ENCODE measurements at places on chromosomes 11 and 22.
A peak's percentile ranks its signal among the peaks of the same experiment; 100 is the strongest.

DNA sequence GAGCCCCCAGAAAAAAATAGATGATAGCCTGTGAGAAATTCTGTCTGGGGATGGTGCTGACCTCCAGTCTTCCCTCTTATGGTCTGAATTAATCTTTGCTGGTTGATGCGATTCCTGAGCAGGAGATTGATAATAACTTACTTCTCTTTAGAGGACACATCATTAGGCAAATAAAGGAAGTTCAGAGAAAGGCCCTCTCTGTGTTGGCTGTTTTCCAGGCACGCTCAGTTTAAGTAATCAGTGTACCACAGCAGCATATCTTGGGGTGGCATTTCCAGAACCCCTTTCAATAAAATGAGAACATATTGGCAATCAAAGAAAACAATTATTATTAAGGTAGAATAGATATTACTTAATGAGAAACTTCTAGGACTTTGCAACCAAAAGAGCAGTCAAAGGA lies 1129.3 kb upstream of the RAG2 start:
- DNase-seq, result no peak

DNA sequence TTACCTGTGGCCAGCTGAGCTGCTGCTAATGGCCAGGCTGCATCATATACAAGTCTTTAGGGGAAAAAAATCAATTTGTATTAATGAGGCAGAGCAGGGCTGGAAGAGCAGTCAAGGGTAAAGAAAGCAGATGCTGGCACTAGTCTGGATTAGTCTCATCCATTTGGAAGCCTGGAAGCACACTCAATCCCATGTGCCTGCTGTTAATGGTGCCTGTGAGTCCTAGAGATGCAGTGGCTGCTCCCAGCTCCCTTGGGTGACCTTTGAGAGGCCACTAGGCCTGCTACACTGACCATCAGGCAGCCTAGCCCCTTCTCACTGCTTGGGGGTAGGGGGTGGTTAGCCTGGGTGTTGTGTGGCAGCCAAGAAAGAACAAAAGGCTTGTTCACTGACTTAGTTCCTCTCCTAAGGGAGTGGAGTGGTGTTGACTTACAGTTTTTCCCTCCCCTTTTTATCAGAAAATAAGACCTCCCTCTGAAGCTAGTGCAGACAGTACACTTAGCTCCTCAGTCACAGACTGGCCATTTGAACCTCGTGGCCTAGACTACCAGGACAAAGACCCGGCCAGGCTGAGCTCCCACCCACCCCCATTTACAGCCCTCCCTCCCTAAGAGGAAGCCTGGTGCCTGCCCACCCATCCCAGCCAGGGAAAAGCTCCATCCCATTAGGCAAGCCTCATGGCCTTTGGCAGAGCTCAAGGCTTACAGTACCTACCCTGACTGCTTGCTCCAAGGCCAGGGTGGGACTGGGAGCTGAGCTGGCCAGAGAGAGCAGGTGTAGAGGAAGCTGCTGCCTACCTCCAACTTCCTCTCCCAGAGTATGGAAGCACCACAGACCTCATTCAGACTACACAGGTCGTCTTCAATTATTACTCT lies 7.8 kb downstream of the PIK3IP1 start:
- DNase-seq, result no peak

- DNase-seq, result no peak
Observed at GRCh38 chr11:60447846-60448245, 7.8 kb upstream of the MS4A1 start.

- DNase-seq, result no peak
Observed at GRCh38 chr11:103530257-103530656, 421.0 kb downstream of the DYNC2H1 start.

DNA sequence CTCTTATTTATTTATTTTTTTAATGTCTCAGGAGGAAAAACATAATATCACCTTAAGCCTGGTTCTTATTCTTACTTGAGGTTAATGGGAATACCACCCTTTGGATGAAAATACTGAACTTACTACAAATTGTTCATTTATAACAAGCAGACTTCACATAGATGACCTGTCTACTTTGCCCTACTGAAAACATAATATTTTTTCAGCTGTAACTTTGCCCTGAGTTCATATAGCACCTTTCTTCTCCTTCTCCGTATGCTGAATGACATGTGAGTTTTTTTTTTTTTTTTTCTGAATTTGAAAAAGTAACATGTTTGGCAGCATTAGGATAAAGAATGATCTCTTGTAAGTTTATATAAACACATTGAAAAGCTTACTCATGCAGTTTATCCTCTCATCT lies 186.8 kb downstream of the TMEM135 start:
- DNase-seq, result no peak

GRCh38 chr11:14424096-14424495 lies 65.1 kb upstream of the RRAS2 start:
- no peak for DNase-seq

DNA sequence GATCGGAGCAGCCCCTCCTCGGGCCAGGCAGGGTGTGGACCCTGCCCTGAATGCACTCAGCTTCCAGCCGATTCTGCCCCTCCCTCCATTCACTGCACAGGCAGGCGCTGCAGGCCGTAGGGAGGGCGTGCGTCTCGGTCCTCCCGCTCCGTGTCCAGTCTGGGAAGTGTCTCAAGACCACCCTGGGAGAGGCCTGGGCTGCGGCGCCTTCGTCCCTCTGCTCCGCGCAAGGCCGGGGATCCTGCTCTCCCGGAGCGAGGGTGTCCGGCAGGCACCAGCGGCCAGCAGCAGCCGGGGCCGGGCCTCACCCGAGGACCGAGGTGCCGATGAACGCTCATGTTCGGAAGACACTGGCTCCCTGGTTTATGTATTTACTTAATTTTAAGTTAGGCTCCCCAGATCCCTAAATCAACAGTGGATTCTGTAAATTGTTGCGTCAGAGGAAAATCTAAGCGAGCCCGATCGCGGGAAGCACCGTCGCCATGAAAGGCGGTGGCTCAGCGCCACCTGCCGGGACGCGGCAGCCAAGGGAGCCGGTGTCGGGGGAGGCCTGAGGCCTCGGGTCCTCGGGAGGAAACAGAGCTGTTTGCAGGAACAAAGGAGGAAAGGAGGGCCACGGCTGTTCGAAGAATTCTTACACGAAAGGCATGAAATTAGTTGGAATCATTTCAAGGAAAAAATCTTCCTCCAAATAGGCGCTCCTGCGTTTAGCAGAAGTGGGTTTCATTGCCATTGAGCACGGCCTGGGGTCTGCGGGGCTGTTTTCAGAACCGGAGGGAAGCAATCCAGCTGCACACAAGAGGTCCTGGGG lies 195.3 kb downstream of the BRD1 start:
- peak; percentile 64 for DNase-seq

GRCh38 chr11:111913997-111914396 lies 1.5 kb downstream of the HSPB2 start:
- no peak for DNase-seq

DNA sequence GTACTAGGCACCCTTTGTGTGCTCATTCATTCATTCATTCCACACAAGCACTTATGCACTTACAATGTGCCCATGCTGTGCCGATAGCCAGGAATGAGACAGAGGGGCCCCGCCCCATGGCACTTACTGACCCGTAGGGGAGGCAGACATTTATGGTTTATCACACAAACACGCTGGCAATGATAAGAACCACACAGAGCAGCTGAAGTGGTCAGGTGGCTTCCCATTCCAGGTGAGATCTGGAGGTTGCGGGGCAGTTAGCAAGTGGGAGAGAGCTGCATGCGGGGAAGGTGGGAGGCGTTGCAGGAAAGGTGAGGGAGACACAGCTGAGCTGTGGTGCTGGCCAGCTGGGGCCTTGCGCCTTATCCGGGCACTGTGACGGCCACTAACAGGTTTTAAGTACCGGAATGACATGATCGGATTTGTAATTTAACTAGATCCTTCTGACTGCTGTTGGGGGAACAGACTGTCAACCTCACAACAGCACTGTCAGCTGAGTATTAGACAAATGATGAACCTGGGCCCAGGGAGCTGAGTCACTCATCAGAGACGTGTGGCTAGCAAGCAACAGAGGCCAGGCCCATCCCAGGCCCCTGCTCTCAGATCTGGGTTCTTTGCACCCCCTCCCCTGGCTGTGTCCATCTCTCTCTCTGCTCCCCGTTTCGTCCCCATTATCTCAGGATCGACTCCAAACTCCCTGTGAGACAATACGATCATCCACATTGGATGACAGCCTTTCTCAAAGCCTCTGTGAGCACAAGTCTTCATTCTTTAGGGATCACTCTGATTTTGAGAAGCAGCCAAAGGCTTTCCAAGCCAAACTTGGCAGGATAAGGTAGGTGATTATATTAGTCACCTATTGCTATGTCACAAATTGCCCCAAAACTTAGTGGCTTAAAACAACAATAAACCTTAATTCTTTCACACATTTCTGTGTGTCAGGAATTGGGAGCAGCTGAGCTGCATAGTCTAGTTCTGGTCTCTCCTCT lies 28.4 kb downstream of the RASD2 start:
- no peak for DNase-seq

DNA sequence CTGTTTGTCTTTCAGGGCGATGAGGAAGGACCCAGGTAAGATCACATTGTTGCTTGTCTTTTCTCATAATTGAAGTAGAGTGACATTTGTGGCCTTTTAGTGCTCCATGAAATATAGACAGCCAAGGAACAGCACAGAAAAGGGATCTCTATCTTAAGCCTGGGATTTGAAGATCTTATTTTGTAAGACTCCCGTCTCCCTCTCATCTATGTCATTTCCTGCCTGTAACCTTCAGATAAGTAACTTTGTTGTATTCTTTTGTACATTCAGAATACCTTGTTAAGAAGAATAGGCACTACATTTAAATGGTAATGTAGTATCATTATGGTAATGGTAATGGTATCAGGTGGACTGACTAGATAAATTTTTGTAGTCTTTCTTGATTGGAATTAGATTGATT lies 72.8 kb downstream of the TRIM44 start:
- no peak for DNase-seq

GRCh38 chr11:79160791-79161403 lies 279.9 kb downstream of the TENM4 start:
- DNase-seq, result no peak

GRCh38 chr11:134376150-134376921 lies 35.7 kb downstream of the B3GAT1 start:
- no peak for DNase-seq

DNA sequence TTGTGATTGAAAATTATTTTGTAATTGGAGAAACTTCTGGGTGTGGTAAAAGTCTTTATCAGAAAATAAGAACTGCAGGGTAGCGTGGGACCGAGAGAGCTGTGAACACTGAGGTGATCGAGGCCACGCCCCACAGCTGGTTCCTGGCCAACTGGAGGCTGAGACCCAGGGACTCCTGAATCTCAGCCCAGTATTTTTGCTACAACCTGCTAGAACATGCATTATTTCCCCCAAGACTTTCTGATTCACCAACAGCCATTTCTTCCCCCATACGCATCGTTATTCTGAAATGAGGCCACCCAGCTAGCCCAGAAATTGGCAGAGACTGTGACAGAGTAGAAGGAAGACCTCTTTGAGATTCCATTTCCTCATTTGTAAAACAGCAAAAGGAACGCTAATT lies 3.4 kb upstream of the FGF19 start:
- no peak for DNase-seq
